ENCODE measurements at places on chromosomes 2 and 18.
A peak's percentile ranks its signal among the peaks of the same experiment; 100 is the strongest.

- DNase-seq = peak; percentile 46
Observed at GRCh38 chr18:45825258-45826044, at the start of gene SIGLEC15. Gene SIGLEC15, plus strand, starts transcription at chr18:45825675. Its CDS starts 54 bp downstream, at chr18:45825729.

GRCh38 chr2:55148269-55148668 is 83.8 kb downstream of the CLHC1 start:
- peak; percentile 84 for DNase-seq

GRCh38 chr2:50401772-50402653 is 629.9 kb downstream of the NRXN1 start:
- no peak for DNase-seq

- DNase-seq = no peak
Observed at GRCh38 chr2:12282780-12283695, 433.7 kb upstream of the TRIB2 start.

DNA sequence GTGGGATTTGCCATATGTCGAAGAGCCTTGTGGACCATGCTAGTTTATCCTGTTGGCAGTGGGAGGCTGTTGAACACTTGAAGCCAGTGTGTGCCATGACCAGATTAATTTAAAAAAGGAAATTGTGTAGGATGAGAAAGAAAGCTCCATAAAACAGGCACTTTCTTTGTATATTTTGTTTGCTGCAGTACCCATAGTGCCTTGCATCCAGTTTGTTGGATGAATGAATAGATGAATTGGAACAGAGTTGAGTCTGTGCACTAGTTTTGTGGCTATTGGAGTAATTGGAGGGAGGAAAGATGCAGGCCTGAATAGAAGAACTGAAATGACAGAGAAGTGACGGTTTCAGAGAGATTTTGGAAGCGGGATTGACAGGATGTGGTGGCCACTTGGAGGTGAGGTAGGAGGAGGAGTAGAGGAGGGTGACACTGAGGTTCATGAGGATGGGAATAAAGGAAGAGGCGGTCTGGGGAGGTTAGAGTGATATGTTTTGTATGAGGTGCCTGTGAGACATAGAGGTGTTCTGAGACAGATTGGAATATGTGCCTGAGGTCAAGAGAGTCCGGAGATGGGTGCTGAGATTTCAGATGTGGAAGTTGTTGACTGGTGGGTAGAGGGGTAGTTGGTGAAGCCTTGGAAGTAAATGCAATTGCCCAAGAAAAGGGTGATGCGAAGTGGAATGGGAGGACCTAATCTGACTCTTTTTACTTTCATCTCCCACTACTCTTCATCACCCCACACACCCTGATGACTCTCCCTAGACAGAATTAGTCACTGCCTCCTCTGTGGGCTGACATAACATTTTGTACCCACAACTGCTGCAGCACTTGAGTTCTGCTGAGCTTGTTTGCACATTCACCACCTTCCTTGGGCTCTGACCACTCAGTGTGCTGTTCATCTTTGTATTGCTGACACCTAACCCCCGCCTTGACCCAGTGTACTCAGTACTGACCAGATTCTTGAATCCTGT is 5.1 kb downstream of the DGUOK start:
- DNase-seq = no peak

GRCh38 chr2:37583402-37583801 is 88.0 kb downstream of the CDC42EP3 start:
- no peak for DNase-seq

DNA sequence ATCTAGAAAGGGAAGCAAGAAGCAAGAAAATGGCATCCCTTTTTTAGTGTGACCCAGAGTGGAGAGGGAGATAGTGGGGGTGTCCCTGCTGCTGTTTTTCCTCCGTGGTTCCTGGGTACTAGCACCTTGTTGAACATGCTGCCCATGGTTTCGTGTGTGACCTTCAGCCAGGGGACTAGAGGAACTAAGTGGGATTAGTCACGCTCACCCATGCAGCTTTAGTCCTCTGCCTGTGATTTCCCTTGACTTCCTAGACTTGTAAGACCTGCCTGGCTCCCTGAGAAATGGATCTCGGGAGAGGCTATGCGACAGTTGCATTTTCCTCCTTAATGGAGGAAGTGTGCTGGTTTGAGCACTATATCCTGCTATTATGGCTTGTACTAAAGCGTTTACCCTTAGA is 471.4 kb downstream of the DCDC2C start:
- DNase-seq = no peak

DNA sequence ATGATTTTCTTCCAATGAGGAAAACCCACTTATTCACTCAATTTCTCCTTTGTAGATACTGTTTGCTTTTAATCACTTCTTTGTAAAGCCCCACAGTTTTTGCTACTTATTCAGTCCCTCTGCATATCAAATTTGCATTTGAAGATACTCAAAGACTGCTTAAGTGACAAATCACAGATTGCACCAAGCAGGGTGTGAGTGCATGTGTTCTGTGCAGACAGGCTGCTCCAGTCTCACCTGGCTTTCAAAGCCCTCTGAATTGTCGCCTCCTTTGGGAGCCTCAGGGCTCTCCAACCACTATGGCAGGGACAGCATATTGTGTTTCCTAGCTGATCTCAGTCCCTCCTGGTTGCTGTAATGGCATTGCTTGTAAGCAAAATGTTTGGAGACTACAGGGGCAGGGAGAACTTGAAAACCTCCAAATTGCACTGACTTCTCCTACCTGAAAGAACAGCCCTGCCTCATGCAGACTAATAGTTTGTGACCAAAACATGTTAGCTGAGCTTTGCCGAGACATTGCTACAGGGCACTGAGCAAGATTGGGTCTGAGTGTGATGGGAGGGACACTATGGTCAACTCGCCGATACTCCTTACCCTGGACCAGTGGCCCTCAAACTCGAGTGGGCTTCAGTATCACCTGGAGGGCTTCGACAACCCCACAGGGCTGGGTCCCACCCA is 96.8 kb downstream of the POLE4 start:
- no peak for DNase-seq

GRCh38 chr18:55650363-55650870 is 62.4 kb upstream of the TCF4 start:
- DNase-seq = no peak

GRCh38 chr18:12092398-12093229 is 1.0 kb upstream of the ANKRD62 start:
- DNase-seq = peak; percentile 23

DNA sequence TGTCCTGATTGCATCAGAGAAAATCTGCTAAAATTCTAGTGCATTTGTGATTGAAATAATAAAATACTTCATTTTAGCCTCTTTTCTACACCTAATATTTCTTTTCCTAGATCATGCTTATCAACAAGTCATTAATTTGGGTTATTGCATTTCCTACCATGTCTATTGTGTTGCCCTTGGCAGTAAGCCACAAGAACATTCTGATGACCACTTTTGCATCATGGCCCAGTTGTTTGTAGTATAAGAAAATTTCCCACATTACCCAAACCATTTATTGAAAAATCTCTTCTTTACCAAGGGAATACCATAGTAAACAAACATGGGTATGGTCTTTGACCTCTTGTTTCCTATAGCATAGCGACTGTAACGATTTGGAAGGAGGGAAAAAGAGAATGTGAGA is 76.3 kb downstream of the R3HDM1 start:
- no peak for DNase-seq
